ENCODE measurements at places on chromosomes 1 and 21.

DNA sequence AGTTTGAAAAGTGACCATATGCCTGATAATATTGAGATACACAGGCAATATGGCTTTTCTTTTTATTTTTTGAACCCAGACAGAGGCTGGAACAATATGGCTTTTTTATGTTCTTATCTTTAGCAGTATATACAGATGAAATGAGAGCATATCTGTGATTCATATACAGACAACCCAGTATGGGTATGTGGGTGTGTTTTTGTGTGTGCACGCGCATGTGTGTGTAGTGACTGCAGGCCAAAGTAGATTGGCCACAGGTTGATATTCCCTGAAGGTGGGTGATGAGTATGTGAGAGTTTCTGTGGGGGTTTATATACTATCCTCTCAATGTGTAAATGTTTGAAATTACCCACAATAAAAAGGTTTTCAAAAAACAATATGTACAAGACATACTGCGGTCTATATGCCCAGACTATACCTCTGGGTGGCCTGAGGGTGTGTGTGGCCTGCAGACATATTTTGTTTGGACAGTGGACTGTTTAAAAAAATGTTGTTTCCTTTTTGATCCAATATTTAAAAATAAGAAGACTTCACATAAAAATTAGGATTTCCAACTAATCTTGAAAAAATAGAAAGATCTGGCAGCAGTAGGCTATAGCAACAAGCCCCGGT, 26.3 kb upstream of the TIAM1 start:
- DNase-seq = no peak

DNA sequence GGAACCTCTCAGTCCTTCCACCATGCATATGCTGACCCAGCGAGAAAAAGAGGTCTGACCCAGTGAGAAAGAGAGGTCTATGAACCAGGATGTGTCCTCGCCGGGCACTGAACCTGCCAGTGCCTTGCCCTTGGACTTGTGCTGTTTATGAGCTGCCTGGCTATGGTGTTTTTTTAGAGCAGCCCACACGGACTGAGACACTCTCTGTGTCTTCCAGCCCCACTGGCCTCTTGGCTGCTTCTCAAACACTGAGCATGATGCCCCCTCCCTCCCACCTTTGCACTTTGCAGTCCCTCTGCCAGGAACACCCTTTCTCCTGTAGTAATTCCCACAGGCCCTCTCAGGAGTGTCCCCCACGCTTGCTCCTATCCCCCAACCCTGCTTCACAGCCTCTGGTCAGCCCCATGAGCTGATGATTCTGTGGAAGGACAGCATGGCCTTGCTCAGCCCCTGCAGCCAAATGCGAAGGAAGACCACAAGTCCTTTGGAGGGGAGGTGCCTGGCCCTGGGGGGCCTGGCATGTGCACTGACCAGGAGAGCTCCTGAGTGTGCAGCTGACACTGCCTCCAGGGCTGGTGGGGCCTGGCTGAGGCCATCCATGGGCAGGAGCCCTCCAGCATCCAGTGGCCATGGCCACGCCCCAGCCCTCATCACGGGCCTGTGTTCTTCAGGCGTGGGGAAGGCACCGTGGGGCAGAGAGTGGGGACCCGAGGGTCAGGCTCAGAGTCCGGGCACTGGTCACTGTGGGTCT, 23.8 kb downstream of the WNT3A start:
- no peak for DNase-seq

DNA sequence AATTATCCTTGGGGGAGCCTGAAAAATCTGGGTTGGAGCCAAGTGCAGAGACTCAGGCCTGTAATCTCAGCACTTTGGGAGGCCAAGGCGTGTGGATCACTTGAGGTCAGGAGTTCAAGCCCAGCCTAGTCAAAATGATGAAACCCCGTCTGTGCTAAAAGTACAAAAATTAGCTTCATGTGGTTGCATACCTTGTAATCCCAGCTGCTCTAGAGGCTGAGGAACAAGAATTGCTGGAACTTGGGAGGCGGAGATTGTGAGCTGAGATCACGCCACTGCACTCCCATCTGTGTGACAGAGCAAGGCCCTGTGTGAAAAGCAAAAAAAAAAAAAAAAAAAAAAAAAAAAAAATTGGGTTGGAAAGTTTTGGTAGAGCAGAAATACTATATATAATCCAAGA, 1563.6 kb upstream of the PRMT6 start:
- DNase-seq = no peak

DNA sequence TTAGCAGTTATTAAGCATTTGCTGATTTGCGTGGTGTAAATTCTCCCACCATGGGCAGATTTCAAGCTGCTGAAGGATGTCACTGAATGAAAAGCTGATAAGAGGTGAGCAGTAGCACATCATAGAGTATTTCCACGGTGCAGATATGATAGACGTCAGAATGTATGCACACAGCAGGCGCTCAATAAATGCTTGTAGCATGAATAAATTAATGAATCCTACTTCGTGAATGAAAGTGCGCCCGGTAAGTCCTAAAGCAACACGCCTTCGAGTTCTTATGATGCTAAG, 510 bp upstream of the UBIAD1 start:
- DNase-seq = no peak

GRCh38 chr1:167683226-167683625, 38.6 kb upstream of the MPZL1 start:
- DNase-seq = no peak

GRCh38 chr1:54024358-54024757, 6.4 kb upstream of the LDLRAD1 start:
- no peak for DNase-seq

DNA sequence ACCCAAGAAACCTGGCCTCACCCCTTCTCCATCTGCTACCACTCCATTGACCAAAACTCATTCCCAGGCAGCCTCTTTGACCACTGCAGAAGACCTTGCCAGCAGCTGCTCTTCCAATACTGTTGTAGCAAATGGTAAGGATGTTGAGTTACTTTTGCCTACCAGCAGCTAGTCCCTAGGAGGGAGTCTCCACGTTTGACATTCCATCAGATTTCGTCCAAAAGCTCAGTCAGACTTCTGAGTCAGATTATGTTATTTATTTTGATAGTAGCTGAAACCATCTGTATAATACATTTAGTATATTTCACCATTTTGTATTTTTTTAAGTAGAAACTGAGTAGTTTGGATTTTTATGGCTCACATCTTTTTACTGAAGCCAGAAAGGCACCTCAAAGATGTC, 51.5 kb upstream of the WNT2B start:
- no peak for DNase-seq

- no peak for DNase-seq
Measured at GRCh38 chr1:174519844-174520243, 72.1 kb downstream of the GPR52 start.

DNA sequence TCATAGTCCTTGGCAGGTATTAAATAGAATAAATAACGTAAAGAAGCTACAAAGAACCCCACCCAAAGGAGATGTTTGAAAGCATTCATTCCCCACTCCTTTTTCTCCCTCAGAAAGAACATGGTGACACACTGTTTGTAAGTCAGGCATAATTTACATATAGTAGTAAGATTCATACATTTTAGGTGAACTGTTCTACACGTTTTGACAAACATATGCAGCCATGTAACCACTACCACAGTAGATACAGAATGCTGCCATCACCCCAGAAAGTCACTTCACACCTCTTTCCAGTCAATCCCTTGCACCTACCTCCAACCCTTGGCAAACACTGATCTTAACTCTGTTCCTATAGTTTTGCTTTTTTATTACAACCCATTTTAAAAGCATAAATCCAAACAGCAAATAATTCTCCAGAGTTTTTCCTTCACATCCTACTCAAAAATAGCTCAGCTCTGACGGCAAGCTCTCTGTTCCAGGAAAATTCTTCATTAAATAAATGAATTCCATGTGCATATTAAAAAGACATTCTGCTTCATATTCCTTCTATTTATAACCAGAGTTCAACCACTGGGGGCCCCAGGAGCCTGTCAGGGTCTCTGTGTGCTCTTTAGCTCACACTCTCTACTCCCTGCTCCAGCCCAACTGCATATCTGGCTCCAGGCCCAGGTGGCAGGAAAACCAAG, 258.8 kb downstream of the PLPP3 start:
- DNase-seq = no peak

DNA sequence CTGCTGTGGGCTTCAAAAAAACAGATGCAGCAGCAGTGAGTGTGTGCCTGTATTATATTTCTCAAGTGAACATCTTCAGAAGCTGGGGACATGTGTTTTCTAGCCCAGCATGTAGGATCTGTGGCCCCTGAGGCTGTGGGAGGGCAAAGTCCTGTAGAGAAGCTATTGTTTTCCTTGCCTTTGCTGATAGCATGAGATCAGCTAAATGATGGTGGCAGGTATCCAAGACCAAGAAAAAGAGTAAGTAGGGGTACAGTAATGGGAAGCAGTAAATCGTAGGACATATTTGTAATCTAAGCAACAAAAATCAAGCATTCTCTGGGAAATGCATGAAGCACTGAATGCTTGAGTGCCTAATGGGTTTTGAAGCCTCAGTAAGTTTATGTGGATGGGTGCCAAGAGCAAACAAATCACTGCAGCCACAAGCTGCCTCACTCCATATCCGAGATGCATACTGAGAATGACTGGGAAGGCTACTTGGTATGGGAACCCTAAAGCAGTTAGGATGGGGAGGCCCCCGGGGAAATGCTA, 98.3 kb downstream of the CD58 start:
- DNase-seq = no peak

GRCh38 chr1:245788886-245789285, 634.1 kb downstream of the KIF26B start:
- no peak for DNase-seq

GRCh38 chr1:184319879-184320278, 67.0 kb upstream of the C1orf21 start:
- no peak for DNase-seq

GRCh38 chr1:84479998-84480397, 932 bp downstream of the RPF1 start:
- no peak for DNase-seq

All from left renal pelvis (tissue), 4 donors.